Activated naive CD8-positive, alpha-beta T cell treated with anti-CD3 and anti-CD28 coated beads, Interleukin-2, amount 10 ng/mL, durations not matched to agents 7 days and 5 days (primary cell): ENCODE measurements at places on chromosomes 13 and 19.

DNA sequence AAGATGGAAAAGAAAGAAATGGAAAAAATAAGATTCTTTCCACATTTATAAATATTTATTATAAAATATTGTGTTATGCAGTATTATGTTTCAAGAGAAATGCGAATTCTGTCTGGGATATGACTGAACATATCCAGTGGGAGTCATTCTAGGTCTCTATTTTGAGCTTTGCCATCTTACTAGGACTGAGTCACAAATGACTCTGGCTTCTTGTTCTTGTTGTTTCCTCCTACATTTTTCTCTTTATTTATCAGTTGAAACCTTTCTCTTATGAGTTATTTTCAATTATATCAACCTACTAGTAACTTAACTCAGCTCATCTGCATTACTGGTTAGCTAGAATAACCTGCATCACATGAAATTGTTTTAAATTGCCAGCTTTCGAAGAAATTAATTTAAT is 1247.3 kb downstream of the SLITRK1 start:
- no peaks in the 10 kb centered on the region for H3K27me3 ChIP-seq
- no peak overlapping the region for H3K27ac ChIP-seq
- H3K36me3 ChIP-seq: no peaks in the 10 kb centered on the region
- DNase-seq: no peak
- H3K4me1 ChIP-seq: no peaks in the 10 kb centered on the region
- no peak overlapping the region for H3K4me3 ChIP-seq

GRCh38 chr19:372306-372890 is 27.8 kb upstream of the MIER2 start:
- no peaks in the 10 kb centered on the region for H3K27me3 ChIP-seq
- H3K4me3 ChIP-seq: no peak overlapping the region
- no peaks in the 10 kb centered on the region for H3K36me3 ChIP-seq
- no peak overlapping the region for H3K27ac ChIP-seq
- no peak for DNase-seq
- H3K4me1 ChIP-seq: no peaks in the 10 kb centered on the region

DNA sequence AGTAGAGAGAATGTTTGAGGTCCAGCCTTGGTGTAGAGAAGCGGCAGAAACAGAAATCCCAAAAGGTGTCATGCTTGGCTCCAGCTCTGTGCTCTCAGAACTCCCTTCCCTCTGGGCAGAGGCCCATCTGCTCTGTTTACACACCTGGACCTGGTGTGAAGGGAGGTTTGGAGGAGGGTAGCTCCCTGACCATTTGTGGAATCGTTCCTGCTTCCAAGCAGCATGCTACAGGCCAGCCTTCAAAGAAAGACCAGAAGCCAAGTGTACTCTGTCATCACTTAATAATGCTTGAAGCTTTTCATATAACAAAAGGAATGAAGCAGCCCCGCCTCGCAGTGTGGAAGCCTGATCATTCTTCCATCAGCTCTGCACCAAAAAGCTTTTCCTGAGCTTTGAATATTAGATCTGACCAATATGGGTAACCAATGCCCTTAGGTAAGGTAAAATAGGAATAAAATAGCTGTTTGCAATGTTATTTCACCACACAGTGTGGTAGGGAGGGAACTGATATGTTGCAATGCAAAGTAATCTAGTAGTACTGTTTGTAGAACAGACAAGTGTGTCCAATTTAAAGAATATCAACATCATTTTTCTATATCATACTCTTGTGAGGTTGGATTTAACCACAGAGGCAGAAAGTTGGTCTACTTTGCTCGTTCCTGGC is 63.3 kb downstream of the ZIC5 start:
- H3K36me3 ChIP-seq: peaks cover 4% of the 10 kb centered on the region
- no peak overlapping the region for H3K4me3 ChIP-seq
- no peak for DNase-seq
- peaks cover 39% of the 10 kb centered on the region for H3K27me3 ChIP-seq
- peaks cover 13% of the 10 kb centered on the region for H3K4me1 ChIP-seq

DNA sequence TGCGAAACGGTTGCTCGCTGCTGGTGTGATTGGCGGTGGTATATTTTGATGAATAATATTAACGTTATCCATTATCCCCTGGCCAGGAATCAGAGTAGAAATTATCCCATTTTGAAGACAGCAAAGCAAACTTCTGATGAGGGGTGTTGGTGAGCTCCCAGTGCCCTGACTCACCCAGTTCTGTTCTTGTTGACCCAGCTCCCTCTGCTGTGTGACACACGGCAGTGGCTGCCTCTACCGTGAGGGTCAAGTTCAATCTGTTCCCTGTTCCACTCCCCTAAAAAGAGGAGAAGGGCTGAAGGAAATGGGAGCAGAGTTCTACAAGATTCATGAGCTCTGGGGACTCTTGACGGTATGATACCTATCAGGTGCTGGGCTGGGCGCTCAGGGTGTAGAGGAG is 2.0 kb downstream of the CAMSAP3 start:
- H3K4me1 ChIP-seq: peaks cover 5% of the 10 kb centered on the region
- peaks cover 46% of the 10 kb centered on the region for H3K27me3 ChIP-seq
- no peak for DNase-seq
- no peaks in the 10 kb centered on the region for H3K36me3 ChIP-seq

- peaks cover 6% of the 10 kb centered on the region for H3K4me1 ChIP-seq
- no peaks in the 10 kb centered on the region for H3K27me3 ChIP-seq
- H3K4me3 ChIP-seq: no peak overlapping the region
Measured at GRCh38 chr19:30049846-30050667, 108.0 kb downstream of the URI1 start.
